ENCODE measurements at places on chromosomes 7 and 10.

- DNase-seq, result no peak
Observed at GRCh38 chr10:132521466-132522102, 16.0 kb upstream of the INPP5A start.

DNA sequence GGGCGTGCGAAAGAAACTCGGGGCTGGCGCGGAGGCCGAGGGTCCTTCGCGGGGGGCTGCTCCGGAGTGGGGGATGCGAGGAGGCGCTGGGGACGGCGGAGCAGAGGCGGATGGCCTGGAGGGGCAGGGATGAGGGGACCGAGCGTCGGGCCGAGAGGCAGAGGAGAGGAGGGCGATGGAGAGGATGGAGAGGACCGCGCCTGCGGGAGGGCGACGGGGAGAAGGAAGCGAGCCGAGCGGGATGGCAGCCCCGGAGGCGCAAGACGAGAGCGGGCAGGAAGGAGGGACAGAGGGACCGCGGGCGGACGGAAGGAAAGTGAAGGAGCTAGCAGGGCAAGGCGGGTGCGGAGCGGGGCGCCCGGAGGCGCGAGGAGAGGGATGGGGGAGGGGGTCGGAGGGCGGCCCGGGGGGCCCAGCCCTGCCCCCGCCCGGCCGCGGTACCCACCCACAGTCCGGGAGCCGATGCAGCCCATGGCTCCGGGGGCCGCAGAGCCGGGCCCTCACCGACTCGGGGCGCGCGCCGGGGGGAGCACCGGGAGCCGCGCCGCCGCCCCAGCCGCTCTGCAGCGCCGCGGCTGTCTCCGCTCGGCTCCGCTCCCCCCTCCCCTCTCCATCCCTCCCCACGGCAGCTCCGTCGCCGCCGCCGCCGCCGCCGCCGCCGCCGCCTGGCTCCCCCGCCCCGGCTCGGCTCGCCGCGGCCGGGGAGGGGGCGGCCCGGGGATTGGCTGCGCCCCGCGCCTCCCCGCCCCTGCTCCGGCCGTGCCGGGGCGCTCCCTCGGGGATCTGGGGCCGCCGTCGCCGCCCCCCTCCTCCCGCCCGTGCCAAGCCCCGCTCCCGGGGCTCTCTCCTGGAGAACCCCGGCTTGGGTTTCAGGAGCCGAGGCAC, at the start of gene FAM131B:
TSS of gene FAM131B (minus strand) at position 583 of the 885 bp plus-strand sequence. CDS start at position 473, 110 bp downstream.
- peak; percentile 27 for DNase-seq

DNA sequence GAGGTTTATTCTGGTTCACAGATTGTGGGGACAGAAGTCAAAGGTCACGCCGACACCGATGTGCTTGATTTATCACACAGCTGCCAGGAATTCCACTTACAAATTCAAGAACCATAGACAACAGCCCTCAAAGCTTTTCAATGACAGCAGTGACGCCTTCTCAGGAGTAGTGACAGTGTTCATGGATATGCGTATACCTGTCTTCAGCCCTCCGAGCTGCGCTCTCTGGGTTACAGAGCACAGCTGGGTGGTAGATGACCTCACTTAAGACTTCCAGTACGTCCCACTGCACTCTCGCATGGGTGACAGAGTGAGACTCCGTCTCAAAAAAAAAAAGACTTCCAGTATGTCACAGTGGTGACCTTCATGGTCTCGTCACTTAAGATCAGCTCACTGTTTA, 108.5 kb downstream of the TCERG1L start:
- DNase-seq, result no peak

GRCh38 chr7:33143996-33144718, 14.8 kb downstream of the BBS9 start:
- no peak for DNase-seq

DNA sequence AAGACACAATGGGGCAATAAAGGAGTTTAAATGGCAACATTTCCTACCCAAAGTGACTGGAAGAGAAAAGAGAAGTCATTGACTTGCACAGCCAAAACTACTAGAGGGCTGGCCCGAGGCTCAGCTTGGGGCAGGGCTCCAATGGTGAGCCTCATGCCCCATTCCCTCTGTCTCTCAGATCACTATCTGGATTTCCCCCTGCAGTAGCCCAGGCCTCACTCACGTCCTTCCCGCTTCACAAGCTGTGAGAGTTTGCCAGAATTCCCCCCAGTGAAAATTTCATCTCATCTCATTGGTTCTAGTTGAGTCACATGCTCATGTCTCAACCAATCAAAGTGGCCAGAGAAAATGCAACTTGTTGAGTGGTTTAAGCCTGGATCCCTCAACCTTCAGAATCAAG, 181.3 kb downstream of the WDR11 start:
- no peak for DNase-seq

- DNase-seq, result peak; percentile 41
Observed at GRCh38 chr7:92768501-92769393, 67.6 kb downstream of the CDK6 start.

GRCh38 chr7:134727711-134728110, 51.7 kb upstream of the CALD1 start:
- DNase-seq, result peak; percentile 69

DNA sequence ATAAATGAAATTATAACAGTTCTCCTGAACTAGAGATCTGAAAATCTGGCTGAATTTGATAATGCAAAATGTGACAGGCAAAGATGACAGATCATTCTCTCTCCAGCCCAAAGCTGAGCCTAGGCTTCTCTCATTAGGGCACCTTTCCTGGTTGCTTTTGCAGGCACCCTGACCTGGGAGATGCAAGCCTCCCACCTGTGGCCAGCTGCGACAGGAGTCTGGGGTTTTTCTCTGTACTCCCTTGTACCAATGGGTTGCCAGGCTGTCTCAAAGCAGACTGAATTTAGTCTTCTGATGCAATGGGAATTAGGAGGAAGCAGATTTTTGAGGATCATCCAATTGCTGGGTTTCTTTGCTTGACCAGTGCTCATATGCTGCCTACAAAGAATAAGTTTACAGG, 85.0 kb upstream of the EFCAB10 start:
- DNase-seq, result no peak

GRCh38 chr10:87038286-87038717, 18.2 kb downstream of the FAM25A start:
- no peak for DNase-seq

GRCh38 chr10:3068968-3069737, 1.8 kb downstream of the PFKP start:
- DNase-seq, result peak; percentile 42

Measured in fibroblast of skin of back (primary cell).